ENCODE measurements at places on chromosomes 12 and 14.

DNA sequence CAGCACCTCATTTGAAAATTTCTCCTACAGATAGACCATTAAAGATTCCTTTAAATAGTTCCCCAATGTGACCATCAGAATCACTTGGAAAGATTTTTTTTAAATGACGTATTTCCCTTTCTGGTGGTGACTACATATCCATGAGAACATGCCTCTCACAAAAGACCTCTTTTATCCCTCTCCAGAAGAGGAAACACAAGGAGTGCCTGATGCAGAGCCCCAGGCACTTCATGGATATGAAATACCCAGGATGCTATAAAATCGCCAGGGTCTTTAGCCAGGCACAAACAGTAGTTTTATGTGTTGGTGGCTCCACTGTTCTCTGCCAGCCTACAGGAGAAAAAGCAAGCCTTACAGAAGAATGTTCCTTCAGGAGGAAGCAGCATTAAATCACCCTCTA is 97.1 kb downstream of the ETNK1 start:
- no peak for DNase-seq

GRCh38 chr14:85911044-85911443 is 381.1 kb downstream of the FLRT2 start:
- no peak for DNase-seq

GRCh38 chr14:21192875-21193535 is 37.1 kb upstream of the OR5AU1 start:
- DNase-seq = no peak

- peak; percentile 43 for DNase-seq
Measured at GRCh38 chr14:20327005-20327869, 5.8 kb downstream of the CCNB1IP1 start.

DNA sequence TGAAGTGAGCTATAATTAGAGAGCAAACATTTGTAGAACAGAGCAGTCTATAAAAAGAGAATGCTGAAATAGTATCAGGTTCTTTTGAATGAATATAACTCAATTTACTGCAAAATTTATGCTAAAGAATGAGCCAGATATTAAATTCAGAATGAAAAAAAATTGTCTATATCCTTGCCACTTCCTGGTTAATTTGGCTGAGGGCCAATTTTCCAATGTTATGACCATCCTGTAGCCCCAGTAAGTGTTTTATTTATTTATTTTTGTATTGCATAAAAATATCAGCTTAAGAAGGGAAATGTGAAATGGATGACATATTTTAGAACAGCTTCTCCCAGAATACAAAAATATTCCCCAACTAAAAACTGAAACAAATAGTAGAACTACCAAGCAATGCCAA is 263.4 kb downstream of the SOX5 start:
- DNase-seq = no peak

- DNase-seq = no peak
Measured at GRCh38 chr12:109214131-109214530, 95.0 kb downstream of the FOXN4 start.

DNA sequence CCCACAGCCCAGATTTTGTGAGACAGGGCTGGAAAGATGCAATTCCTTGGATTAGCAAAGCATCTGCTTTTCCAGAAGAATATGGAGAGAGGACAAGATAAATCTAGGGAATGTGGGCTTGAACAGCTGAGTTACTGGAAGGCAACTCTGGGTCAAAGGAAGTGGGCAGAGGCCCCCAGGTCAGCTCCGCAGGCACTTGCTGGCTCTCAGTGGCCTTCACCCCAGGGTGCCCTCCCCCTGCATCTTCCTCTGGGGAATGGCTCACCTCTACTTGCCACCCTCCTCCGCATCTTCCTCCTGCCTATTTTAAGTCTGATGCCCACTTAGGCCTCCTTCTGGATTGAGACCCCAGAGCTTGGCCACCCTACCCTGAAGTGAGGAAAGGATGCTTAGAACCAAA is 10.5 kb upstream of the PNMA1 start:
- DNase-seq = no peak

DNA sequence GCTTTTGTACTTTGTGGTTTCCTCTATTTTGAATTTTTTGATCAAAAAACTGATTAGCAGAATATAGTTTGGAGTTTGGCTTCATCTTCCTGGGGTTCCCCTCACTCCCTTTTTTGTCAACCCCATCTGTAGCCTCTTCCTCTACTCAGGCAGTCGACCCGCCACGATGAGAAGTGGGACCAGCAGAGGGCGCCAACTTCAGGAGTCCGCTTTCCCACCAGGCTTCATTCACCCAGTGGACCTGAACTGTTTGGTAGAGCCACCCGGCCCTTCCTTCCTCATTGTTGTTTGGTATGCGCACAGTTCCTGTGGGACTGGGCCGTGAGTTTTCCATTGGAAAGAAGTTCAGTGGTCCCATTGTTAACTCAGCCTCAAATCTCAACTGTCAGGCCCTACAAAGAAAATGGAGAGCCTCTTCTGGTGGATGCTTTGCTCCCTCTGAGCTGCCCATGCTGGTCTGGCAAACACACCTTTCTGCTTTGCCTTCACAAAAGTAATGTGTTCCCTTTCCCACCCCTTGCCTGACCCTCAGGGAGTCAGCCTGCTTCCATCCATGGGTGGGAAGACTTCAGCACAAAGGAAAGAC is 21.7 kb downstream of the TMBIM6 start:
- DNase-seq = no peak
